ENCODE measurements at places on chromosomes 5 and 9.

- no peak for DNase-seq
Observed at GRCh38 chr9:17833846-17834245, 255.0 kb downstream of the SH3GL2 start.

DNA sequence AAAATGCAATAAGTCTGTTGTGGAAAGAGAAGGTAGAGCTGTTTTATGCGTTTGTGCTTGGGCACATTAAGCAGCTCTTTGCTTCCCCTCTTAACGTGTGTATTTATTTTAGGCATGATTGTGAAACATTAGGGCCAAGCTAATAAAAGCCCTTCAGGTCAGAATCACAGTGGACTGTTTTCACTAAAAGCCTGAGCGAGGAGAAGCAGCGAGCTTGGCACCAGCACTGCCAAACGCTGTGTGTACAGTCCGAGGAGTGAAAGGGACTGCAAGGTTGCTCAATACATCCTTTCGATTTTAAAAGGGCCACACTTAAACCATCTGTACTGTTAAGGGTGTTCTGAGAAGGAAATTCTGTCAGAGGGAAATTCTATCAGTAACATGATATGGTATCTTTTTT is 107.2 kb upstream of the CKMT2 start:
- no peak for DNase-seq

GRCh38 chr9:72465593-72465984 is 55.8 kb upstream of the TMC1 start:
- no peak for DNase-seq

GRCh38 chr5:136164226-136164625 is 28.7 kb downstream of the SMIM32 start:
- DNase-seq = no peak

- no peak for DNase-seq
Observed at GRCh38 chr5:28603869-28604268, 1565.5 kb upstream of the CDH9 start.

- DNase-seq = no peak
Observed at GRCh38 chr9:124242331-124243194, 15.2 kb upstream of the NEK6 start.

DNA sequence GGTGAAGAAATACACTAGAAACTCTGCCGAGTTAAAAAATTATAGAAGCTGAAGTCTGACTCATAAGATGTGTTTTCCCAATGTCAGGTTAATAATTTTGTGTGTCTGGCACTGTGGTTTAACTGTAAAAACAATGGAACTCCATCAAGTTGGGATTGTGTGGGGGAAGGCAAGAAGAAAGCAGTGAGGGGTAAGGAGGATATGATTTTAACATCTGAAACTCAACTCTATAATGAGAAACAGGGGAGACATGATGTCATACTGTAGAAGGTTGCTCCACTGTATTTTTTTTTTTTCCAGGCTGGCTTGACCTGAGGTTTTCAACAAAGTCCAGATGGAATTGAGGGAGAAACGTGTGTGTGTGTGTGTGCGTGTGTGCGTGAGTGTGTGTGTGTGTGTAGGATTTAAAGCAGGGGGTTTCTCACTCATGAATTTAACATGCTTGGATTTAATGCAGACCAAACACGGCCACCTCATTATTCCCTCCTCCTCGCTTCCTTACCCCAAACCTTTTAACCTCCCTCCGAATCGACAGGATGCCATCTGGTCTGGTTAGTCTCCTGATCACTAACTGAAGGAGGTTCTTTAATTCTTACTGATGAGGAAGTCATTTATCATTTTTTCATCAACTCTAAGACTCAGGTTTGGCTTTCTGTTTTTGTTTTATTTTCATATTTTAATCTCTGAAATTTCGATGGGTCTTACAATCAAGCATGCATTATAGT is 140.2 kb upstream of the LPAR1 start:
- no peak for DNase-seq

GRCh38 chr5:72314571-72315172 is 5.4 kb downstream of the MRPS27 start:
- DNase-seq = peak; percentile 50

DNA sequence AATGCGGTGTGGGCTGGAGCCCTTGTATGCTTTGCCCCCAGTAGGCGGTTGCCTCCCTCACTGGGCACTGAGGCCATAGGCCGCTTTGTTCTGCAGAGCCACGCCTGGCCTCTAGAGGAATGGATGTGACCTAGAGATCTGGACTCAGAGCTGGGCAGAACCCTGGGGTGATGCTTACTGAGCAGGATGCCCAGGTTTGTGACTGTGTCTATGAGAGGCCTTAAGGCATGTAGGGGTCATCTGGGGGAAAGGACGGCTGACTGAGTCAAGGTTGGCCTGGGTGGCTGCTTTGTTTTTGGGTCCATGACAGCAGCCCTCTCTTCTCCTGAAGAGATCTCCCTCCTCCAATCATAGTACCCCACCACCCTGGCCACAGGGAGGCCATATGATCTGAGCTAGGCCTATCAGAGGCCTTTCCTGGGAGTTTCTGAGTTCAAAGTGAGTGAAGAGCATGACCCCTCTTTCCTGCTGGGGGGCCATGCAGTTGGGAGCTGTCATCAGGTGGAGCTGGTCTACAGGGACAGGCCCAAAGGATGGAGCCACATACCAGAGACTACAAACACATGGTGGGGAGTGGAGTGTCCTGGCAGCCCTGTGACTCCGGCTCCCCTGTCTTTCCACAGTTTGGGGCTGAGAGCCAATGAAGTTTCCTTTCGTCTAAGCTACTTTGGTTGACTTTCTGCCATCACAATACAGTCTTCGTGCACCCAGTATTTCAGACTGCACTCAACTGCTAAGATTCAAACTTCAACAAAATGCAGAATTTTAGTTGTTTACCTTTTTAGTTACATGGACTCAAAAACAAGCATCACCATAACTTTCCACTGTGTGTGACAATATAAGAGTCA is 165.4 kb downstream of the AUH start:
- no peak for DNase-seq

DNA sequence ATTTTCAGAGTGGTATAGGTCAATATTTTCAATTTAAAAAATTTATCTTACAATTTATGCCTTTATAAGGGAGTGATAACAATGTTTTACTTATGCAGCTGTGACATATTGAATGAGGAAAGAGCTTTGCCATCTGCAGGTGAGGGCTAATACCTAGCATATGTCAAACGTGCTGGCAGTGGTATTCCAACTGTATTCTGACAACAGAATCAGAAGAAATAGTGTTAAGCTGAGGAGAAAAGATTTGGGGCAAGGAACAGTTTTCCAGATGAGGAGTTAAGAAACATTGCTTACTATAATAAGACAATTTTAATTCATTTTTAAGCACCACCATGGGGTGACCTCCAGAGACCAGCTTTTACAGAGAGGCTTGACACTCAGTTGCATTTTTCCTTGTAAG is 267.8 kb upstream of the ZNF608 start:
- DNase-seq = no peak

DNA sequence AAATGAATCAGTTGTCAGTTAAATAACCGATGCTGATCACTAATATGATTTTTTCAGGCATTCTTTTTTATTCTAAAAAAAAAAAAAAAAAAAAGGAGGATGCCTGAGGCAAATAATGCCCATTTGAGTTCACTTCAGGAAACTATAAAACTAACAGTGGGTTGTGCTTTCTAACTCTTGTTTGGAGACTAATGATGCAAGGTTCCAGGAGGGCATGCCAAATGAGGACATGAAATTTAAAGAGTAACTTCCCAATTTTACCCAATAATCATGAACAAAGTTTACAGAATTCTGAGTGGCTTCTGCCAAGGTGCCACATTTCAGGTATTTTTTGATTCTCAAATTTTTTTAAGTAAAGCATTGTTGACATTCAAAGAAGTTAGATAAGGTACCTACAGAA is 41.0 kb downstream of the CEP120 start:
- DNase-seq = no peak

DNA sequence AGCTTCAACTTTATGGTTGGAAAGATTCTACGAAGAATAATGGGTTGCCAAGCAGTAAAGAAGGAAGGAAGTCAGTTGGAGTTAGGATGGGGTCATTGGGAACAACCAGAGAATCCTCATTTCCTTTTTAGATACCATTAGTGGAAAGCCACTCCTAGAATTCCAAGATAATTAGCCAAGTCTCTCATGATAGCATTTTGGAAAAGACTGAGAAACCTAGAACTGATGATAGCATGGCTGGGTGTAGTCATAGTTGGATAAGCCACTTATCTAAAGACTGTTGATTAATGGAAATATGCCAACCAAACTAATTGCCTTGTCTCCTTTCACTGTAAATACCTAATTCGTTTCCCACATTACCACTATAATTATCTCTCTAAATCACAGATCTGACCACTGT is 377.0 kb downstream of the GLIS3 start:
- no peak for DNase-seq

DNA sequence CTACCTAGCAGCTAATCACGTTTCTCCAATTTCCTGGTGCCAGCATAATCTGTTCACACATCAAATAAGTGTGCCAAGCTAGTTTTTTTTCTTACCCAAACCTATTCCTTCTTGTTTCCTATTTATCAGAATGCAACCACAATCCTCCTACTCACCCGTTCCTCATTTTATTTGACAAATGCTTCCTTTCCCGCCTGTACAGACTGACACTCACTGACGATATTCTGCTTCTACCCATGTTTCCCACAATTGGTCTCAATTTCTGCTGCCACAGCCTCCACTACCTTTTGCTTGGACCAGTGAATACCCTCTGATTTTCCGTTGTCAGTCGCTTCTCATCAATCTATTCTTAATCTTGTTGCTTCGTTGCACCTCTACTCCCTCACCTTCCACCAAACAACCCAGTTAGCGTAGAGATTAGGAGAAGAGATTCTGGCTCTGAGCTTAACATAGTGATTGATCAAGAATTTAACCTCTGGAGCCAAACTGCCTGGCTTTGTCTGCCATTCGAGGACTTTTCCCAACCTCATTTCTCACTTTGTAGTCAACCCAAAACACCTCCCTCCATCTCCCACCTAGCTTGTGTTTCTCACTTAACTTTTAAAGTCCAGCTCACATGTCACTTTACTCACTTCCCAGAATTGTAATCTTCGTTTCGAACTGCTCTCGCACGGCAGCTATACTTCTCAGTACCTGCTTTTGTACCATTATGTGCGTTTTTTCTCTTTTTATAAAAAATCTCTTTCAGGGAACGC is 729 bp upstream of the TMEM38B start:
- no peak for DNase-seq

DNA sequence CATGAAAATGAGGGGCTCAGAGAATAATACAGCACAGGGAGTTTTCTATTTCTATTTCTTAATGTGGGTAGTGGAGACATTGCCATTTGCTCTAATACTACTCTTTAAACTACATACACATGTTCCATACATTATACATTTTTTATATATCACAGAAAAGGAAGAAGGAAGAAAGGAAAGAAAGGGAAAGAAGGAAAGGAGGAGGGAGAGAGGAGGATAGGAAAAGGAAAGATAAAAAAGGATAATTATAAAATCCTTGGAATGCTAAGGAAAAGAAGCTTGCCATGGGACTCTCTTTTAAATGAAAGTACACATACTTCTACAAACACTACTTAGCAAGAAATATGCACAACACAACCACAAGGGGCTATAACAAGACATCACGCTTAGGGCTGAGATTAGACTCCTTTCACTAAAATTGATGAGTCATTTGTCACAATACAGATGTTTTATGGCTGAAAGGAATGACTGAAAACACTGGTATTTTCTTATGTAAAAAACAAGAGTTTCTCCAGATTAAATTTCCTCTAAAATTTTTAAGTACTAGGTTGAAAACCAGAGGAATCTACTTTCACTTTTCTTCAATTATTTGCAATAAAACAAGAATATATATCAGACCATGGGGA is 219.8 kb downstream of the ARL15 start:
- DNase-seq = no peak

DNA sequence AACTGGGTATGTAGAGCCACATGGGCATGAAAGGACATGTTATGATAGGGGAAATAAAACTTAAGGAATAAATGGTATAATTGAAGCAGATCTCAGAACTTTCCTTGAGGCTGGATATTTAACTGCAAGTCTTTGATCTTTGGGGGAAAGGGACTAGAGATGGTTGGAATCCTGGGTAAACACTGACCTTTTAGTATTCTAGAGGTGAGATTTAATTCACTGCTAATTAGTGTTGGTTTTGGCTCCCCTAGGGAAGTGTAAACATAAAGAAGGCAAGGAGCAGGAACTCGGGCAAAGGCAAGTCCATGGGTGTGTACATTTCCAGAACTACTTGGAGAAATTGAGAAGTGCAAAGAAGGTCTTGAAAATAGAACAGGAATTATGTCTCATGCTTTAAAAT is 16.6 kb downstream of the NIM1K start:
- no peak for DNase-seq

- DNase-seq = no peak
Observed at GRCh38 chr9:30524311-30524710, 1860.1 kb upstream of the ACO1 start.

- DNase-seq = no peak
Observed at GRCh38 chr5:39274398-39275085, 55.2 kb upstream of the FYB1 start.

GRCh38 chr9:120413121-120414048 is 166.6 kb downstream of the CDK5RAP2 start:
- DNase-seq = no peak

- DNase-seq = no peak
Observed at GRCh38 chr5:133875179-133875578, 93.2 kb downstream of the C5orf15 start.

DNA sequence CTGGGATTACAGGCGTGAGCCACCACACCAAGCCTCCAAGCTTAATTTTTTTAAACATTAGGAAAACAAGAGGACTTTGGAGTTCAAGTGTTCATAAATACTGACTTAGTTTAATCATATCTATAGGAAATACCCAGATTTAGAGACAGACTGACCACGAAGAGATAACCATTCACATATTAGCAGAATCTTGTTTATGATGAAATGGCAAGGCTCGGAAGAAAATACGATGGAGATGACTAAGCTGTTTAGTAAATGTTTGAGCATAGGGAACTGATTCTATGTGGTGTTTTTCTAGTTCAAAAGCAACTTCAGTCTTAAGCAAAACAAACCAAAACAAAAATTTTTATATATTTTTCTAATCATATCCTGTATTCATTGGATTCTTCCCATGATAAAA is 13.5 kb upstream of the TUSC1 start:
- DNase-seq = no peak

DNA sequence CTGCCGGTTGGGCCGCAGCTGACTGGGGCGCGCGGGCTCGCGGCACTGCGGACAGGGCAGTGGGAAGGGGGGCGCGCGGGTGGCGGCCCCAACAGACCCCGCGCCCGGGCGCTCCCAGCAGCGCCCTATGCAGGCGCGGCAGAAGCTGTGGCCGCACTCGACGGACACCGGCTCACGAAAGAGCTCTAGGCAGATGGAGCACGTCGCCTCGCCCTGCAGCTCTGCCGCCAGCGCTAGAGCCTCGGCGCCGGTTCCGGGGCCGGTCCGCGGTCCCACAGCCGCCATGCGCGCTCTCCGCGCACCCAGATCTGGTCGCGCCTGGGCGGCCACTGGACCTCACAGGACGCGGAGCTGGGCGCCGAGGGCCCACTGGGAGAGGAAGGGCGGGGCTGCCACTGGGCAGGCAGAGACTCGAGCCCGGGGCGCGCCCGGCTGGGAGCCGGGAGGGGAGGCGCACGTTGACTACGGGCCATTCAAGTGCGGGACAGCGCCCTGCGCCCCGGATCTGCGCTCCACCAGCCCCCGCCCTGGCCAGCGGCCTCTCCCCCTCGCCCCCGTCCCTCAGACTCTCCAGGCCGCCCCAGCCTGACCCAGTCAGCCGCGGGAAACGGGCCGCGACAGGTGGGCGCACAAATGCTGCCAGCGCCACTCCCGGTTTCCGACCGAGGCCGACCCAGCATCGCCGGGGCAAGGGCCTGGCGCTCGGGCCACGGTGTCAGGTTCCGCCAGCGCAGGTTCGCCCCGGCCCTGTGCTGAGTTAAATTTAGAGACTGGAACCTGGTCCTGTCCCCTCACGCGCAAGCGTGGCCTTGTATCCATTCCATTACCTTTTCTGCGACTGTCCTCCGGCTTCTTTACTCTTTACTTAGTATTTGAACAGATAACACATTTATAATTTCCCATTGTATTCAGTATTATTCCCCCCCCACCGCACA is at the start of gene TRIM7:
Gene TRIM7, minus strand, starts transcription at position 371 of the 935 bp plus-strand sequence. Its CDS starts 86 bp downstream, at position 285.
- DNase-seq = peak; percentile 31

All from hematopoietic multipotent progenitor cell treated with erythropoietin and hydrocortisone succinate and interleukin-3 and kit ligand, for 17 days (in vitro differentiated cells).